T-helper 2 cell treated with Interferon-gamma antibody and Interleukin-4, amounts not matched to agents 5 μg/mL and 100 μg/mL, for 36 hours (primary cell): ENCODE measurements at places on chromosomes 11 and 22.

DNA sequence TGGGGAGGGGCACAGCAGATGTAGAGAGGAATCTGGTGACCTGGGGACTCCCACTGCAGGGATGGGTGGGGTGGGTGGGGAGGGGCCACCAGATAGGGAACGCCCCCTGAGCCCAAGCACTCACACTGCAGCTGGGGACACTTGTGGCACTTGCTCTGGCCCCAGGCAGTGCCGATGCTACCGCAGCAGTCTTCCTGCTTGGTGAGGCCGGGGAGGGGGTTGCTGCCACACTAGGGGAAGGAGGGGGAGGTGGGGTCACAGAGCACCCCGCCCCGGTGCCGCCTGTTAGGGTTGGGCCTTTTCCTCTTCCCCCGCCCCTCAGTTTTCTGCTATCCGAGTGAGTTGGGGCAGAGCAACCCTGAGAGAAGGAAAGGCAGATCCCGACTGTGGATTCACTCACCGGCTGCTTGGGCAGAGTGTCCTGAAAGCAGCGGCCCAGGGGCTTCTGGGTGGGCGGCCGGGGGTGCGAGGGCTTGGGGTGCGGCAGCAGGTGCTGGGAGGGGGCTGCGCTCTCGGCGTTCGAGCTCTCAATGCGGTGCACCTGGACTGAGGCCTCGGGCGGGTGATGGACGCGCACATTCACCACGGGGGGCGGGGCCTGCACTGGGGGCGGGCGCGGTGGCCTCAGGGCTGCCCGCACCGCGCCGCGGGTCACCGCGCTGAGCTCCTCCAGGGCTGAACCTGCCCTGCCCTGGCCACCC, 4.7 kb downstream of the LTBP3 start:
- DNase-seq = peak; percentile 61

DNA sequence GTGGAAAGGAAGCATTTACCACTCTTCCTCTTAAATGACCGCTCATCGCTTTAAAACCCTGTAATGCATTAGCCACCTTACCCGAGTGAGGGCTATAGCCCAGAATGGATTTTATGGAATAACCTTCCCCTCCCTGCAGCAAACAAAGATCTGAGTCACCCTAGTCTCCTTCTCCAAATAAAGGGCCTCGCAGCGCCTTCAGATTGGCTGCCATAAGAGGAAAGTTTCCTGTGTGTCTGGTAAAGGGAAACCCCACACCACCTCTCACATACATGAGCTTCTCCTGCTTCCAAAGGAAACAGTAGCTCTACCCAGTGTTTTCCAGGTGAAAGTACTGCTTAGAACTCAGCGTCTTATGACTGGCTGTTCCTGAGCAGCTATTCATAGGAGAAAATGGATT, 47.8 kb downstream of the PPP2R1B start:
- DNase-seq = no peak

DNA sequence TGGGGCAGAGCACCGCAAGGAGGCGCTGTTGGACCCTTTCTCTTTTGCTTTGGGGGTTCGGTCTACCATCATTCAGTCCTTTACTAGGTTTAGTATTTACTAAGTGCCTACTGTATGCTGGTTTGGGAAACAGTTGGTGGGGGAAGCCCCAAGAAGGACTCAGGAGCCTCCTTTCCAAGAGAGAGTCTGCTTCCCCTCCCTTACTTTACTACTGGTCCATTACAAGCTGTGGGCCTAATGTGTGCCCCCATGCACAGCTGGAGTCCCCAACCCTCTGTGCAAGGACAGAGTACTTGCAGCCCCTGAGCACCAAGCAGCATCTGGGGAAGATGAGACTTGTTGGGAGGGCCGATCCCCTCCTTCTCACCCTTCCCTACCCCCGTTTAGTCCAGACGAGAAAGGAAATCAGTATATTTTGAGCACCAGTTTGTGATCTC, 876 bp upstream of the UBE2L6 start:
- DNase-seq = peak; percentile 84

DNA sequence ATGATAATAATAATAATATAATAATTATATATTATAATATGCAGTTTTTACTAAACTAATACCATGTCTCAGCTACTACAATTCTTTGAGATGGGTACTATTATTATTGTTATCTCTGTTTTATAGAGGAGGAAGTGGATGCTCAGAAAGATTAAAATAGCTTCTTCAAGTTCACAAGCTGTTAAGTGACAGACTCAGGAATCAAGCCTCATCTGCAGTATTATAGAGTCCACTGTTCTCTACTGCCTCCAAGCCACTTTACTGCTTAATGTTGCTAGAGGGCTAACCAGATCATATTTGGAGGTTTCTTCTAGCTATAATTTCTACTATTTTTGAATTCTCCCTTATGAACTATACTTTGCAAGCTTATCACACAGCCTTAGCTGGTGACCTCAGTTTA, 62.7 kb downstream of the CSTPP1 start:
- no peak for DNase-seq

DNA sequence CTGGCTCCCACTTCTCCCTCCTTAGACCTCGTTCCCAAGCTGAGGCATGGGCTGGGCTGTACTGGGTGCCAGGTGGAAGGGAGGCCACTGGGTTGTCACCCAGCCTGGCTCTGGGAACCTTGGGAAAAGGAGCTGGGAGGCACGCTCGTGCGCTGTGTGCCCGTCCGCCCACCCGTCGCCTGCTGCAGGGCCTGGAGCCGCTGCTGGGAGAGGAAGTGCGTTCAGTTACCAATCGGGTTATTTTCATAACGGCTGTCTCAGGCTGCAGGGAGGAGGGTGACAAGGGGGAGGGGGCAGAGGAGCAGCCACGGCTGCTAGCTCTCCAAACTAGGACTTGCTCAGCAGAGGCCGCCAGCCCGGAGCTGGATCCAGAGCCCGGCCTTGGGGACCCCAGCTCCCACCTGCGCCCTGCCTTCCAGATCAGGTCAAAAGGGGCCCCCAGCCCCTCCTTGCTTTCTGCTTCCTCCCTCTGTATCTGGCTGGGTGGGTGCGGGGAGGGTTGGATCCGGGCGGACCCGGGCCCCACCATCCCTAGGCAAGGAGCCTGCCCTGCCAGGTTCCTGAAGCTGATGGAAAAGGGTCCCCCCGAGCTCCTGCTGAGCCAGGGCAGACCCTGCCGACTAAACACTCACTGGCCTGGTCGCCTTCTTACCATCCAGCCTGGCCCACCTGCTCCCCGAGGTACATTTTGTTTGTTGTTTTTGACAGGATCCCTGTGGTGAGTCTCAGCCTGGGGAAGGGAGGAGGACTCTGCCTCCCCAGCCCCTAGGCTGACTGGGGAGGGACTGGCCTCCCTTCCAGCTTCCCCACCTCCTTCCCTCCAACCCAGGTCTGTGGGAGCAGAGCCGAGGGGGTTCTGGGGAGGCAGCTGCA, 14.3 kb downstream of the DGKZ start:
- peak; percentile 69 for DNase-seq

DNA sequence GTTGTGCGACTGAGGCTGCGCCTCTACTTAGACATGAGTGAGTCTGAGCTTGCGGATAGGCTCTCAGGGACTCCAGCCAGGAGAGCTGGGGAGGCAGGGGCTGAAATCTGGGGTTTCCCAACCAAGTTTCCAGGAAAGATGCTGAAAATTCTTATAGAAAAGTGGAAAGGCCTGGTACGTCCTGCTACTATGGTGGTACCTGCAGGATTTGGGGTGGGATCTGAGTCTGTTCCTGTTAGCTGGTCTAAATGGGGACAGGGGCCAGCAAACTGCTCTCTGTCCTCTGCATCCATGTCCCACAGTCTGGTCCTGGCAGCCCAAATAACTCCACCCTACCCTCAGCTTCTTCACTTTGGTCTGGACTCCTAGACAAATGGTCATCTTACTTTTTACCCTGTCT, 86.9 kb downstream of the INSC start:
- no peak for DNase-seq

DNA sequence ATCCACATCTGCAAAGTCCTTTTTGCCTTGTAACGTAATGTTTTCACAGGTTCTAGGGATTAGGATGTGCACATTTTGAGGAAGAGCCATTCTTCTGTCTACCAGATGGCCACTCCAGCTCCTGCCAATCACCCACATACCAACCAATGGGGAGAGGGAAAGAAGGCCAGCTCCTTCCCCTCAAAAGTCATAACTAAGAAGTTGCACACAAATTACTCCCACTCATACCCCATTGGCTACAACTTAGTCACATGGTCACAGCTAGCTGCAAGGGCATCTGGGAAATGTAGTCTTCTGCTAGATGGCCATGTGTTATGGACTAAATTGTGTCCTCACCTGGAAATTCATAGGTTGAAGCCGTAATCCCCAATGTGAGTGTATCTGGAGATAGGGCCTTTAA, 15.4 kb upstream of the MYOD1 start:
- no peak for DNase-seq

DNA sequence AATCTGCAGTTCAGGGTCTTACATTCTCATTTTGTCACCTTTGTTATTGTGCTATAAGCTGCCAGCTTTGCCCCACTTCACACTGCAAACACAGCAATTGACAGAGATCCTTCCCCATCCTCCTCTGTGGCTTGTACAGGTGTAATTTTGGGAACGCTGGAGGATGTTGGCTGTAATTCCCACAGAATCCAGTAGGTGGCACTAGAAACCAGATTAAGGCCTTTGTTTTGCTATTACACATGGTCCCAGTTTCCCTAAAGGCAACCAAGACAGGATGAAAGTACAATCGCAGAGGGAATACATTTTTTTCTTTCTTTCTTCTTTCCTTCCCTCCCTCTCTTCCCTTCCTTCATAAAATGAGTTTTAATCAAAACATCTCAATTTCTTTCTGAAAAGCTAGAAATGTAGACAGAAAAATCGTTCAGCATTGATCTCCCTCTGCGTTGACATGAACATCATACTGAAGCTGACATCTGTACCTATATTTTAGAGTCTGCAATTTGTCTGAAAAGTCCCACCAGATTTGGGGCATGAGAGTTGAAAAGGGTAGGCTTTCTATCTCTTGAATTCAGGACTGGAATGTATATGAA, 21.3 kb upstream of the NELL1 start:
- no peak for DNase-seq

DNA sequence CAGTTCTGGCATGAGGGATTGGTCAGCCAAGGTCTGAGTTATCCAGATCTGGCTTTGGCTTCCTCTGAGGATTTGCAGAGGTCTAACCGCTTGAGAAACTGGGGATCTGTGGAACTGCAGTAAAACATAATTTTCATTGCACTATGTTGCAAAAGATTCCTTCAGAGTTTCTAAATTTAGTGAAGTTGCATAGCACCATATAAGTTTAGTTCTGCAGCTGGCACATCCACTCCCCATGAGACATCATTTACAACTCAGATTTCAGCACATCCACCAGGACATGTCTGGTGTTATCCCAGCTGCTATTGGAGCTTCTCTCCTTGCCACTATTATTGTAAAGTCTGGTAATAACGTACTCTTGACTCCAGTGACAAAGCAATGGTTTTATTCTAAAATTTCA, 181.5 kb downstream of the CWF19L2 start:
- no peak for DNase-seq

- DNase-seq = no peak
Observed at GRCh38 chr22:39098026-39098425, 982 bp downstream of the APOBEC3H start.

GRCh38 chr11:126857860-126858808, 142.4 kb downstream of the KIRREL3 start:
- DNase-seq = no peak

- DNase-seq = no peak
Observed at GRCh38 chr11:42161886-42162285, 702.4 kb upstream of the LRRC4C start.

DNA sequence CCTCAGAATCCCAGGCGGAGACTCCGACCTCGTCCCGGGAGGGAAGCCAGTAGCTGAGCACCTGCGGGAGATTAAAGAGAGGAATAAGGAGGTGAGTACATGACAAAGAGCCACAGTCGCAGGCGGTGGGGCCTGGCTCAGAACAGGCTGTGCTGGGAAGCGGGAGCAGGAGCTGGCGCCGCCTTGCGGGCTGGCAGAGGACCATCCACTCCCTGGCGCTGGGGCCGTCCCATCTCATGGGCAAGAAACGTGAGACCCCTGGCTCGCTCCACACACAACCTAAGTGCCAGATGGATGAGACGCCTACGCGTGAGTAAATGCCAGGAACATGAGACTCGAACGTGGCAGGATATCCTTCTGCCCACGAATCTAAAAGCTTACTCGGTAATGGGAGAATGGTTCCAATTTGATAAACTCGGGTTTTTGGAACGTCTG, 6.3 kb downstream of the CEND1 start:
- no peak for DNase-seq

DNA sequence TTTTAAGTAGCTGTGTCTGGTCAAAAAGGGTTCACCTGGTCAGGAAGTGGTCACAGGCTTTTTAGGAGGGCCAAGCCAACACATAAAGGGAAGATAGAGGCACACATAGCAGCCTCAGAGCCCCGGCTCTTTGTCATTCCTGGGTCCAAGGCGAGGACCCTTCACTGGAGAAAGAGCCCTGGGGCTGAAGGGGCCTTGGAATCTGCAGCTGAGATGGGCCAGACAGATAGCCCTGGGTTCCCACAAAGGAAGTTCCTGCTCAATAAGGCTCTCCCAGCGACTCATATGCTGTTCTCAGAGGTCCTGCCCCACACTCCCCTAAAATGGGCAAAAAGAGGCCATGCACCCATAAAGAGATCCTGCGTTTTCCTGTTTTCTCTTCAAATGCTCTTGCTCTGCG, 77.7 kb downstream of the LINC01488 start:
- DNase-seq = no peak
